ENCODE measurements at places on chromosomes 4 and X.
A peak's percentile ranks its signal among the peaks of the same experiment; 100 is the strongest.

- DNase-seq, result no peak
Observed at GRCh38 chrX:49784747-49785280, 44.3 kb upstream of the PAGE4 start.

- DNase-seq, result no peak
Observed at GRCh38 chr4:30744386-30744785, 24.2 kb downstream of the PCDH7 start.

DNA sequence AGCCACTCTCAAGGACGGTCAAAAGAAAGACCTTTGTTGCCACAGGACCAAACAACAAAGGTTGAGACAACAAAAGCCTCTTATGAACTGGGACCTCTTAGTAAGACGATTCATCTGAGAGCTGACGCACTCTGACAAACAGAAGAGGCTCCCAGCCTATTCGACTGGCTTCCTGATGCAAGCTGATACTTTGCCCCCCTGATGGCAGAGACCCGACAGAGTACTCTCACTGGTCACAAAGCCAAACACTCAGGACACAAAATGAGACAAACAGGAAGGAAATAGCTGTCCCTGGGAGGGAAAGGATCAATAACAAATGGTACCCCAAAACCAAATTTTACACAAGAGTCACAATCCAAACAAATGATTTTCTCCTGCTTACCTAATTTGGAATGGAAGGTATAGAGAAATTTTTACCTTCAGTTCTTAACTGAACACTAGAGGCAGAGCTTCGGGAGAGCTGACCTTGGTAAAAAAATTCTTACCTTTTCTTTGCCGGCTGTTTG, 75.2 kb upstream of the PLAC8 start:
- peak; percentile 80 for DNase-seq

GRCh38 chrX:74465424-74465823, 44.1 kb downstream of the SLC16A2 start:
- DNase-seq, result no peak

DNA sequence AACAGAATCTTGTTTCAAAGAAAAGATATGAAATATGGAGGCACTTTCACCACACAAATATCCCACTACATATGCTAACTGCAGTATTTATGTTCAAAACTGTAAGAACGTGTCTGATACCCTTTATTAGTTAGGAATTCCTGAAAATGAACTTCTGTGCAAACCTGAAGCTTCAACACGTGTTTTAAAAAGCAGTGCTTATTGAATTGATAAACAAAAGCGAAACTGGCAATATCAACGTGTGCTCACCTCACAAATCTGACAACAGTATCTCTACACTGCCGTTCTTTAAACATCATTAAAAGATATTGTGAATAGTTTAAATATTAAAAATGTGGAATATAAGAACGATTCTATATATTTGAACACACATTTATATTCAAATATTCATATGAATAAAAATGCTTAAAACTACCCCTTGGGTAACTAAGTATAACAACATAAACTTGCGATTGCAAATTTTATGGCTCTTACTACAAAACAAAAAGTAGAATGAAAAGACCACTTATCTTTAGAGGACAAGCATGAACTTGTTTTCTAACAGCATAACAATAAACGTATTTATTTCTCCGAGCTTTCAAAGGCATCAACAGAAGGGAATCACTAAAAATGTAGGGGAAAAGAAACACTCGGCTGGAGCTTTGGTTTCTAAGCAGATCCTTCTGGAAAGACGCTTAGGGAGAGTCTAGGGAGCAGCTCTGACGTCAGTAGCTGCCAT, at the start of gene LRP2BP:
Gene LRP2BP, minus strand, starts transcription at position 687 of the 718 bp plus-strand sequence. CDS start 17,738 bp downstream, outside the sequence.
- peak; percentile 55 for DNase-seq

- no peak for DNase-seq
Observed at GRCh38 chr4:75469896-75470295, 44.3 kb downstream of the RCHY1 start.

DNA sequence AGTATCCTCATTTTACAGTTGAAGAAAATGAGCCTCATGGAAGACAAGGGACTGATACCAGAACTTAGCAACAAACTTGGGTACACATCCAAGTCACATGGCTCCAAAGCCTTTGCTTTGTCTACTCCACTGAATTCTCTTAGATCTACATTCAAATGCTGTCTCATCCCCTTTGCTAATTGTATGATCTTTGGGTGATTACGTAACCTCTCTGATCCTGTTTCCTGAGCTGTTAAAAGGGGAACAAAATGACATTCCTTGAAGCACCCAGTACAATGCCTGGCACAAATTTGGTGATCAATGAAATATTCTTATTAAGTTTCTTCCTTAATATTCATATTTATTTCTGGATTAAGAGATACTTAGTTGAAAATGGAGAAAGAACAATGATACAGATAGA, 5.9 kb upstream of the HPGD start:
- no peak for DNase-seq

All from NCI-H2029 treated with DMSO at 0.1 percent for 48 hours (cell line).